Fibroblast of the aortic adventitia (primary cell): ENCODE measurements at places on chromosomes 4 and X. TPM values are rescaled to one million over a fixed set of nuclear protein-coding genes. Genes with fewer than 3 reads are reported as not detected.

Gene RASL11B
- 0.63 TPM in 1 of 2 replicates, not detected in the other for total RNA-seq

Gene FREM3
- not detected in 2 replicates for total RNA-seq

Gene IRS4
- total RNA-seq = not detected in 2 replicates

Gene DCAF8L2
- total RNA-seq = not detected in 2 replicates

Gene PPP4R3C
- total RNA-seq = not detected in 2 replicates

Gene CD38
- total RNA-seq = 0.33 TPM in 1 of 2 replicates, not detected in the other

Gene JCHAIN
- 0.99 and 18.2 TPM in 2 replicates for total RNA-seq

Gene TEC
- 0.72 and 3.5 TPM in 2 replicates for total RNA-seq

Gene ADAMTS3
- 5.0 and 20.3 TPM in 2 replicates for total RNA-seq

Gene EDA
- 0.09 and 1.4 TPM in 2 replicates for total RNA-seq

Gene OTC
- total RNA-seq = not detected in 2 replicates

Gene GPM6B
- total RNA-seq = 0.57 and 10.4 TPM in 2 replicates

Gene SPARCL1
- total RNA-seq = not detected in 2 replicates

Gene OPRPN
- not detected in 2 replicates for total RNA-seq

Gene SOWAHB
- not detected in 2 replicates for total RNA-seq

Gene RBMX
- total RNA-seq = 245 and 277 TPM in 2 replicates

Gene PASD1
- not detected in 2 replicates for total RNA-seq

Gene XAGE1B
- not detected in 2 replicates for total RNA-seq

Gene CHRNA9
- 0.09 TPM in 1 of 2 replicates, not detected in the other for total RNA-seq
